ENCODE measurements at places on chromosomes 2 and 18. TPM values are rescaled to one million over a fixed set of nuclear protein-coding genes. Genes with fewer than 3 reads are reported as not detected.
A peak's percentile ranks its signal among the peaks of the same experiment; 100 is the strongest.

The PRKAG3 gene
- not detected for total RNA-seq

GRCh38 chr2:14513903-14514302, 118.6 kb upstream of the LRATD1 start:
- no peaks in the 10 kb centered on the region for H3K27me3 ChIP-seq
- H3K27ac ChIP-seq, result no peak overlapping the region
- H3K36me3 ChIP-seq, result no peaks in the 10 kb centered on the region
- H3K4me3 ChIP-seq, result no peak overlapping the region
- DNase-seq, result no peak

GRCh38 chr2:88658326-88658725, 31.1 kb upstream of the EIF2AK3 start:
- peak; percentile 58 for DNase-seq
- H3K27me3 ChIP-seq, result peaks cover 3% of the 10 kb centered on the region
- peak overlapping the region; percentile 90 for H3K27ac ChIP-seq
- peaks cover 66% of the 10 kb centered on the region for H3K4me1 ChIP-seq
- H3K4me3 ChIP-seq, result peak overlapping the region; percentile 79

DNA sequence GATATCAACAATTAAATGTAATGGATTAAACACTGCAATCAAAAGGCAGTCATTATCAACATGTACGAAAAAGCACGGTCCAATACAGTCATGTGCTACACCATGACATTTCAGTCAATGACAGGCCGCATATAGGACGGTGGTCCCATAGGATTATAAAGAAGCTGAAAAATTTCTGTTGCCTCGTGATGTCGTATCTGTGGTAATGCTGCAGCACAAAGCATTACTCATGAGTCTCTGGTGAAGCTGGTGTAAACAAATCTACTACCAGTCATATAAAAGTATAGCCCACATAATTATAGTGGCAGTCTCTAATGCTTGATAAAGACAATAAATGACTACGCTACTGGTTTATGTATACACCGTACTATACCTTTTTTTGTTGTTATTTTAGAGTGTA, 58.4 kb downstream of the RABL2A start:
- no peaks in the 10 kb centered on the region for H3K36me3 ChIP-seq
- no peak overlapping the region for H3K4me3 ChIP-seq
- peaks cover 10% of the 10 kb centered on the region for H3K4me1 ChIP-seq

DNA sequence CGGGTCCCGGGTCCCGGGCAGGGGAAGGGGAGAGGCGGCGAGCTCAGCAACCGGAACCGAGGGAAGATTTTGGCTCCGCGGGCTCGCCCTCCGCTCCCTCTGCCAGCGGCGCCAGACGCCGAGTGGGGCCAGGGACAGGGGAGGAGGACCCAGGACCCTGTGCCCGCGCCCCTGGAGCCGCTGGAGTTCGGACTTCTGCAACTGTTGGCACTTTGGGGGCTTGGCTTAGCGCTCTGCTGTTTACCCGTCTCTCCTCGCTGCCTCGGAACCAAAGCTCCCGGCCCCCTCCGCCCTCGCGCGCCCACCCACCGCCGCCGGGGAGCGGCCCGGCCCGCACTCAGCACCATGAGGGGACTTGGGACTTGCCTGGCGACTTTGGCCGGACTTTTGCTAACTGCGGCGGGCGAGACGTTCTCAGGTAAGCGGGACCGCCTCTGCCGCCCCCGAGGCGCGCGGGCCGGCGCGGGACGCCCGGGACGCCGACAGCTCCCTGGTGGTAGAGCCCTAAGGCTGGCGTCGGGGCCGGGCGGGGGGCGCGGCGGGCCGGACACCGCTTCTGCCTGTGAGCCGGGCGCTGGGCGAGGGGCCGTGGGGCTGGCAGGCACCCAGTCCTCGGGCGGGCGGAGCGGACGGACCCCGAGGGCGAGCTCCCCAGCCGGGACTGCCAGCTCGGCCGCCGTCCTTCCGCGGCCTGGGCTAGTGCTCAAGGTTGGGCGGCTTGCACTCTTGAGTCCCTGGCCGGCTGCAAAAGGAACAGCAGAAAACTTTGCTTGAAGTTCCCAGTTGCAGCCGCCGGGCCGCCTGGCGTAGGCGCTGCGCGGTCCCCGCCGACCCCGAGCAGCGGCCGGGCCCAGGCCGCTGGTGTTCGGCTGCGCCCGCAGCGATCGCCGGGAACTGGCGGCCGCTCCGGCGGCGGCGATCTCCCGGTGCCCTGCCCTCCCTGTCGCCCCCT, 634 bp downstream of the PTPRM start:
- peaks cover 3% of the 10 kb centered on the region for H3K27me3 ChIP-seq
- peak overlapping the region; percentile 68 for H3K4me3 ChIP-seq
- peaks cover 11% of the 10 kb centered on the region for H3K36me3 ChIP-seq
- no peak overlapping the region for H3K27ac ChIP-seq

DNA sequence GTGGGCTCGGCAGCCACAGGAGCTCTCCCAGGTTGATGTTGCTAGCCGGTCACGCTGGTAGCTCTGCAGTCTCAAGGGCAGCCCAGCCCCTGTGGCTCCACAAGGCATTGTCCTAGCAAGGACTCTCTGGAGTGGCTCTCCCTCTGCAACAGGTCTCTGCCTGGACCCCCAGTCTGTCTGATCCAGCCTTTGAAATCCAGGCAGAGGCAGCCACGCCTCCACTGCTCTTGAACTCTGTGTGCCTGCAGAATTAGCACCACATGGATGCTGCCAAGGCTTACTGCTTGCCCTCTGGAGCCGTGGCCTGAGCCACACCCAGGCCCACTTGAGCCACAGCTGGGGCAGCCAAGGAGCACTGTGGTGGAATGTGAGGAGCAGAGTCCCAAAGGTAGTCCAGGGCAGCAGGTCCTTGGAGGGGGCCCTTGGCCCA, 43.0 kb upstream of the FAHD2A start:
- no peak overlapping the region for H3K27ac ChIP-seq
- H3K27me3 ChIP-seq, result peaks cover 12% of the 10 kb centered on the region
- H3K4me1 ChIP-seq, result peaks cover 8% of the 10 kb centered on the region
- no peak overlapping the region for H3K4me3 ChIP-seq

DNA sequence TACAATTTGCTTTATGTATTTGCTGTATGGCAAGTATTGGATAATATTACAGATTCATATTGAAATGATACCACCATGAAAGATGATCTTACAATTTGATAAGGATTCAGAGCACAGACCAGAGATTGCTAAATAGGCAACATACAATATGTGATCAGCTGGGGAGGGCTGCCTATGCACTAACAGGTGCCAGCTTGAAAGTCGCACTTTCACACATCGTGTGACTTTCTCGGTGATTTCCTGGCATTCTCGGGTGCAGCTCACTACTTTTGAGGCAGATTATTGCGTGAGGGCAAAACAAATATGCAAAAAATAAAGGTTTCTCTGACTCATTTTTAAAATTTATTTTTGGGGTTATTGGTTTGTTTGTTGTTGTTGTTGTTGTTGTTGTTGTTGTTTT, 36.0 kb downstream of the RBMS1 start:
- no peak overlapping the region for H3K4me3 ChIP-seq
- peaks cover 8% of the 10 kb centered on the region for H3K36me3 ChIP-seq
- no peak overlapping the region for H3K27ac ChIP-seq
- peaks cover 24% of the 10 kb centered on the region for H3K4me1 ChIP-seq
- no peak for DNase-seq
